Pulmonary artery endothelial cell (primary cell): ENCODE measurements at places on chromosomes 12 and 14. TPM values are rescaled to one million over a fixed set of nuclear protein-coding genes. Genes with fewer than 3 reads are reported as not detected.

The RNU4-1 gene
- under 0.01 TPM in 1 of 2 replicates, not detected in the other for total RNA-seq

The HOXC10 gene
- not detected in 2 replicates for total RNA-seq

The TULP3 gene
- 14.3 and 17.3 TPM in 2 replicates for total RNA-seq

The TIMM9 gene
- total RNA-seq = 18.5 and 22.1 TPM in 2 replicates

The NRL gene
- 0.33 and 0.56 TPM in 2 replicates for total RNA-seq

The SDSL gene
- total RNA-seq = 6.8 and 10.3 TPM in 2 replicates

The KRT7 gene
- 288 and 399 TPM in 2 replicates for total RNA-seq

The TMEM229B gene
- 0.07 TPM in 2 replicates for total RNA-seq

GRCh38 chr12:96271469-96272199, 77.5 kb downstream of the ELK3 start:
- DNase-seq = no peak

GRCh38 chr12:31887109-31887811, 72.0 kb upstream of the RESF1 start:
- no peak for DNase-seq

- DNase-seq = no peak
Measured at GRCh38 chr14:86897704-86898513, 1095.1 kb downstream of the GALC start.

GRCh38 chr14:81179631-81180030, 41.1 kb downstream of the GTF2A1 start:
- DNase-seq = no peak

GRCh38 chr12:94689646-94690036, 39.3 kb upstream of the TMCC3 start:
- DNase-seq = no peak

DNA sequence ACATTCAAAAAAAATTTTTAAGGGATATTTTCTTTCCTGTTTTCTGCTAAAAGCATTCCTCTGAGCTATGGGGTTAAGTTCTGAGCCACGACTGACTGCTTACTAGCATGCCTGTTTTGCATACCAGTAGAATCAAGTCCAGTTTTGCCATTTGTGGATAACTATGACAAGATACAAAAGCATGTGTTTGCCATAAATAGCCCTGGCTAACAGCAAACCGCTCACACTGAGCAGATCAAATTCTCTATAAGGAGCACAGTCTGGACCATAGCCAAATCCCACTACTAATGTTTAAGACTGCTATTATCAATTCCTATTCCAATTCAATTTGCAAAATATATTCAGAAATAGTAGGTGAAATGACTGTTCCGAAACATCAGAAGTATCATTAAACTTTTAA, 3.2 kb downstream of the CFL2 start:
- no peak for DNase-seq

DNA sequence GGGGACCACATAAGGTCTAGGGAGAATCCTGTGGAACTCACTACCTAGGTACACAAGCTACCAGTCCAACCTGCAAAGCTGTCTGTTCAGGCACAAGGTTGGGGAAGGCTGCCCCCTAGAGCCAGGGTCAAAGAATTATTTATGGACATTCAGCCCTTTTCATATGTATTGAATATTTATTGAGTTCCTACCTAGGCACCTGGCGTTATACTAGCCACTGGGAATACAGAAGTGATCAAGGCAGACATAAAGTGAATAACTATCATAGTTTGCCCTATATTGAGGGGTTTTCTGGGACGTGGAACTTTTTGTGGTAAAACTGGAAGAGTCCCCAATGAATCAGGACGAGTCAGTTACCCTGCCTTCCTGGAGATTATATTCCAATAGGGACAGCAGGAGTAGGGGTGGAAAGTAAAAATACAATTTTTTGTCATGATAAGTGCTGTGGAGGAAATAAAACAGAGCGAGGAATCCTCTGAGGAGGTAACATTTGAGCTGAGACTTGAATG, 5.8 kb upstream of the SLC48A1 start:
- DNase-seq = no peak

DNA sequence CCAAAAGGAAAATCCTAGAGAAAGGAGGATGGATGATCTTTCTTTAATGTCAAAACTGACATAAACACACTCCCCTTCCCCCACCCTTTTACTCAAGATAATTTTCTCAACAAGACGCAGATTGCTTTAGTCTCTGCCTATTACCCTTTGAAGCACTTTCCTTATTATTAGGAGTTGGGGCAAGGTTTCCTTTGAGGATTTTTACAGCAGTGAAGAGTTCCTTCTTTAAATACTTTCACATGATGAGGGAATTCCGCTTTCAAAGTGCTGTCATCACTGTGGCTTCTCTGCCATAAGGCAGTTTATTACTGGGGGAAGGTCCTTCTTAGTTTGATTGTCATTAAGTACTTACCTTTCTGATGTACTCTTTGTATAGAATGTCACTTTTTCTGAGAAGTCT, 172.1 kb downstream of the MSRB3 start:
- no peak for DNase-seq

- DNase-seq = no peak
Measured at GRCh38 chr14:104554088-104554607, 25.4 kb upstream of the C14orf180 start.

GRCh38 chr12:22252057-22252456, 82.5 kb downstream of the ST8SIA1 start:
- no peak for DNase-seq

GRCh38 chr14:24403294-24403998, 4.6 kb downstream of the NYNRIN start:
- no peak for DNase-seq
